ENCODE measurements at places on chromosomes 4 and X. TPM values are rescaled to one million over a fixed set of nuclear protein-coding genes. Genes with fewer than 3 reads are reported as not detected.

Gene SSX4B
- not detected for total RNA-seq

- no peaks in the 10 kb centered on the region for H3K4me1 ChIP-seq
- no peak for DNase-seq
- no peak overlapping the region for H3K4me3 ChIP-seq
- H3K27me3 ChIP-seq: no peaks in the 10 kb centered on the region
- no peak overlapping the region for H3K27ac ChIP-seq
- no peaks in the 10 kb centered on the region for H3K36me3 ChIP-seq
Observed at GRCh38 chr4:154618708-154619315, 6.4 kb upstream of the FGG start.

- H3K36me3 ChIP-seq: no peaks in the 10 kb centered on the region
- H3K27me3 ChIP-seq: no peaks in the 10 kb centered on the region
- no peak overlapping the region for H3K27ac ChIP-seq
- peaks cover 5% of the 10 kb centered on the region for H3K4me1 ChIP-seq
Observed at GRCh38 chr4:7240306-7240705, 48.0 kb downstream of the SORCS2 start.

Gene HUWE1
- total RNA-seq: 201 TPM

GRCh38 chr4:4914965-4915845, 55.7 kb downstream of the MSX1 start:
- peaks cover 15% of the 10 kb centered on the region for H3K27me3 ChIP-seq
- H3K4me1 ChIP-seq: no peaks in the 10 kb centered on the region
- H3K36me3 ChIP-seq: no peaks in the 10 kb centered on the region
- DNase-seq: no peak
- H3K27ac ChIP-seq: no peak overlapping the region
- no peak overlapping the region for H3K4me3 ChIP-seq

DNA sequence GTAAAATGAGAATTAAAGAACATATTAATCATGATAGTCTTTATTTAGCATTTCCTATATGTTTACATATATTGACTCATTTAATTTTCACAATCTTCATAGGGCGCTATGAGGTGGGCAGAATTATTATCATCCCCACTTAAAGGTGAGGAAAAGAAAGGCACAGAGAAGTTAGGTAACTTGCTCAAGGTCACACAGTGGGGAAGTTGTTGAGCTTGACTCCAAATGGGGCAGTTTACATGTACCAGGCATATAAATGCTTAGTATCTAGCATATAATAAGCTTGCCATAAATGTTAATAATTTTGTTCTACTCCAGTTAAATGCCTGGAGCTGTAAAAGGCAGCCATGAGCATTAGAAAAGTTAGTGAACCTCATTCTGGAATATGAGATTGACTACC, 1.5 kb downstream of the CMC4 start:
- H3K4me1 ChIP-seq: no peaks in the 10 kb centered on the region
- H3K36me3 ChIP-seq: no peaks in the 10 kb centered on the region
- no peaks in the 10 kb centered on the region for H3K27me3 ChIP-seq
- H3K27ac ChIP-seq: no peak overlapping the region
- no peak for DNase-seq

DNA sequence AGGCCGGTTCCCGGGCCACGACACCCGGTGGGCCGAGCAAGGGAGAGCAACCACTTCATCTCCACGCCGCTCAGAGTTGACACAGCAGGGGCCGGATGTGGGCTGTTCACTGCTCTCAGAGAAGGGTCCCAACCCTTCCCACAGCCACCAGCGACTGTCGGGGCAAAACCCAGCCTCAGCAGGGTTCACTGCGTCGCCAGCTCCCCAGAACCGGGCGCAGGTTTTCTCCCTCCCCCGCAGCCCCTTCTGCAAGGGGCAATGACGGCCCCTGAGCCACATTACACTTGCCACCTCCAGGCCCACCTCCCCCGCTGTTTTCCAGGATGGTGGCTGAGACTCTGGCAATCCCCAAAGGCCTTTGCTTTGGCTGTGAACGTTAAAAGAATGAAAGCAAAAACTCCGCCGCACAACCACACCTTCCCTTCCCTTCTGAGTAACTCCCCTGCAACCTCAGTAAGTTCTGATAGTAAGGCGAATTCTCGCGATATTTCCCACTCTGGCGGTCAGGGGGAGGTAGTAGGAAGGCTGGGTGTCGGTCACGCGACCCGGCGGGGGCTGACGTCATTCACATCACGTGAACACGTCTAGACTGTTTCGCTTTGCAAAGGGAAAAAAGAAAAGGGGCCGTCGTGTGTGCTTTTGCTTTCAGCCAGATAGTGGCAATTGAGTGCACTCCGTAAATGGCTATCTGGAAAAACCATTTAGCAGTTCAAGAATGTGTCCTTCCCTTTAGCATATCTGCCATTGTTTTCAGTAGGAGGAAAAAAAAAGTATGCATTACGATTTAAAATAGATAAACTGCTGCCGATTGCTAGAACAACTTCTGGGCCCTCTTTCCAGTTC, 869 bp upstream of the CAMK2D start:
- H3K4me1 ChIP-seq: peaks cover 30% of the 10 kb centered on the region
- H3K27me3 ChIP-seq: no peaks in the 10 kb centered on the region
- H3K36me3 ChIP-seq: peaks cover under 1% of the 10 kb centered on the region
- peak overlapping the region; percentile 82 for H3K4me3 ChIP-seq
- peak overlapping the region; percentile 98 for H3K27ac ChIP-seq

GRCh38 chr4:25524663-25525062, 131.0 kb upstream of the SLC34A2 start:
- no peak overlapping the region for H3K27ac ChIP-seq
- no peaks in the 10 kb centered on the region for H3K27me3 ChIP-seq
- H3K4me3 ChIP-seq: no peak overlapping the region
- no peak for DNase-seq

Gene MAGEA2B
- total RNA-seq: not detected

Gene RGN
- total RNA-seq: 25.9 TPM

Gene TEX13A
- not detected for total RNA-seq

- H3K4me3 ChIP-seq: no peak overlapping the region
- H3K27me3 ChIP-seq: no peaks in the 10 kb centered on the region
Observed at GRCh38 chr4:42642101-42642797, 14.7 kb downstream of the ATP8A1 start.

Gene GLRA2
- not detected for total RNA-seq

DNA sequence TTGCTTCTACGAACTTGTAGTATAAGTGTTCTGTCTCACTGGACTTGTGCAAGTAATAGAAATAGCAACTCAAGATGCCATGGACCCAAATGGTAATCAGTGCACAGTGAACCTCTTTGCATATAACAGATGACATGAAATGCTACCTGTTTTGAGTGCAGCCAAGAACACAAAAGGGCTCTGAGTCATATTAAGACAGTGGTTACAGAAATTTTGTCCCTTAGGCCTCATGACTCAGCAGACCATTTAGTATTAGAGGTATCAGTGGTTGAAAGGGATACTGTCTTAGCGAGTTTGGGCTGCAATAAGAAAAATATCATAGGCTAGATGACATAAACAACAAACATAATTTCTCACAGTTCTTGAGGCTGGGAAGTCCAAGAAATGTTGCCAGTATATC, 502.9 kb upstream of the PCDH10 start:
- no peak overlapping the region for H3K4me3 ChIP-seq
- H3K4me1 ChIP-seq: no peaks in the 10 kb centered on the region
- H3K36me3 ChIP-seq: no peaks in the 10 kb centered on the region

Gene HSFX3
- not detected for total RNA-seq

- no peak overlapping the region for H3K27ac ChIP-seq
- H3K4me3 ChIP-seq: no peak overlapping the region
- no peaks in the 10 kb centered on the region for H3K36me3 ChIP-seq
- H3K27me3 ChIP-seq: no peaks in the 10 kb centered on the region
- DNase-seq: no peak
Observed at GRCh38 chrX:18890724-18891547, 93.0 kb downstream of the PHKA2 start.

Data from heart right ventricle (tissue), 16 donors.